ENCODE measurements at places on chromosomes 11 and 22.

DNA sequence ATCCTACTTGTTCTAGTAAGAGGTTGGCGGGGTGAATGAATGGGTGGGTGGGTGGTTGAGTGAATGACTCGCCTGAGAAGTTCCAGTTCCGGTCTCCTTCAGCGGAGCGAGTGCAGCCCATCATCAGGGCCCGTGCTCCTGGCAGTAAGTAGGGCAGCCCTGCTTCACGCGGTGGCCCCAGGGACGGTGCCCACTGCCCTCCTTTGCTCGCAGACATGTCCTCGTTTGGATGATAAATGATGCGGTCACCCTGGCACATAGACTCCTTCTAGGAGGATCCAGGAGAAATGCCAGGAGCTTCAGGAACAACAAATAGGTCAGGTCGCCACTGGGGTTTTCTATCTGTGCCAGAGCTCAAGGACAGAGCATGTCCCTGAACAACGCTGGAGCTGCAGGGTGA is 370.8 kb downstream of the CTTN start:
- DNase-seq, result no peak

- no peak for DNase-seq
These were observed 237.8 kb downstream of the GRIK4 start for GRCh38 chr11:120749395-120749794.

- DNase-seq, result no peak
These were observed 1086.1 kb downstream of the BRD1 start for GRCh38 chr22:48741540-48741939.

GRCh38 chr11:45755281-45755859 is 49.6 kb upstream of the SLC35C1 start:
- DNase-seq, result no peak

DNA sequence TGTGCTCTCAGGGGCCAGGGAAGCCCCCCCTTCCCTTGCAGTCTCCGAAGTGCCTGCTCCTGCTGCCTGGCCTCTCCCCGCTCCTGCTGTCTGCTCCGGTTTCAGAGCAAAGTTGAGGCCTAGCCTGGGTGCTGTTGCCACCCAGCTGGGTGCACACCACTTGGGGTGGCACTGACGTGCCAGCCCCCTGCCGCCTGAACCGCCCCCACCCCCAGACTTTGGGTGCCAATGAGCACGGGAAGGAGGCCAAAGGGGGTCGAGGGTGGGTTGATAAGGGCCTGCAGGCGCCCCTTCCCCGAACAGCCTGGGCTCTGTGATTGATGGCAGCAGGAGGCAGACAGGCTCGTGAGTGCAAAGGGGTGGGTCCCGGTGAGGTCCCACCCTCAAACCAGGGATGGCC is 48.2 kb downstream of the EMSY start:
- no peak for DNase-seq

- DNase-seq, result no peak
These were observed 16.4 kb downstream of the PRCP start for GRCh38 chr11:82883853-82884252.

GRCh38 chr11:2779499-2779980 is 79.7 kb upstream of the KCNQ1OT1 start:
- no peak for DNase-seq

- DNase-seq, result peak; percentile 90
These were observed 561 bp upstream of the PCF11 start for GRCh38 chr11:83156144-83156995.

DNA sequence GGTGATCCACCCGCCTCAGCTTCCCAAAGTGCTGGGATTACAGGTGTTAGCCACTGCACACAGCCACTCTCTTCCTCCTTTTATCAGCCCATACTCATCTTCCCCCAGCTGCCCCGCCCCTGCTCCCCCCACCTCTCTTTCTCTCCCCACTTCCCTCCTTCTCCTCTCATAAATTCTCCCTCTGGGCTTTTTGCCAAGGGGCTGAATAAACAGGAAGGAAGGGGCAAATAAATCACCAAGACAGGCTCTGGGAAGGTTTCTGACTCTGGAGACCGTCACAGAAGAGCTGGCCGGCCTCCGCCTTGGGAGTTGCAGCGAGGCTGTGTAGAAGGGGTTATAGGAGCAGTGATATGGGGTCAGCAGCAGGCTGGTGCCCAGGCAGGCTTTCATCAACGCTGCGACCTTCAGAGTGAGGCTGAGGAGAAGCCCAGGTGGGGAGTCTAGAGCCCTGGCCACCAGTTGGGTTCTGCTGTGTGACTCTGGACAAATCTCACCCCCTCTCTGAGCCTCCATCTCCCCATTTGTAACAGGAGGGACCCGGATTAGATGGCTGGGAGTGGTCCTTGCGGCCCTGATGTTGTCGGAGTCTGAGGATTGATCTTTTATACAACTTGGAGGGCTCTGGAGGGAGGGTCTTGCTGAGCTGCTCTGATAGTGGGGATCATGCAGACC is 62.6 kb upstream of the RASD2 start:
- no peak for DNase-seq

DNA sequence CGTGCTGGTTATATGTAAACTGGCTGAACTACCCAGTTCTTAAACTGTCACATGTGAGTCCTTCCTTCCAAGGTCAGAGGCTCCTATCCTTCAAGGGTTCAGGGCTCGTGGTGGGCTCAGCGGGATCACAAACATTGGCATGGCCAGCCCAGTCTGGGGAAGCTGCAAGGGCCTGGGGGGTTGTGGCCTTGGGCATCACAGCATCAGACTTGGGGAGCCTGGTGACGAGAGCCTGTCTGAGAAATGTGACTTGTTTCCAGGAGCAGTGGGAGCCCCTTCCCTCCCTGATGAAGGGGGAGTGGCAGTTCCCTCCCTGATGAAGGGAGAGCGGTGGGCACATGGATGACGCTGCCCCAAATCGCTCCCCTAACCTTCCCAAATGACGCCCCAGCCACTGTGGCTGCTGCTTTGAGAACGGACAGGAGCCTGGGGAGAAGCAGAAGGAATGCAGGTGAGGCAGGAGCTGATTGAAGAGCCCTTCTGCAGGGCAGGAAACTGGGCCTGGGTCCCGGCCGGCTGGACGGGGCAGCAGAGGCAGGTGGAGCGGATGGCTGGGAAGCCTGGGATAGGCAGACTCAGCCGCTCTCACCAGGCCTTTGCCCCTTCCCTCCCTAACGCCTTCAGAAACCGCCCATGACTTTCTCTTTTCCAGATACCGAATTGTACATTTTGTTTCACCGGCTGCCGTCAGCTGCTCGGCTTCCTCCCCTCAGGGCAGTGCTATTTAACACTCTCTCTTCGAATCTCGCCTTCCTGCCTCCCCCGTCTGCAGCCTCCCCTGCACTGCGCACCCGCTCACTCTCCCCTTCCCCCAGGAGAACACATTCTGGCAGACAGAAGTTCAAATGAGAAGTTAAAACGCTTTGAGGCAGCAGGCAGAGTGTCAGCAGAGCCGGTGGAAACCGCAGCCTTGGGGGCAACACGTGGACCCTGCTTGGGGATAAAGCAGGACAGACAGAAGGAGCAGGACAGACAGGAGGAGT is 1486.7 kb downstream of the BRD1 start:
- no peak for DNase-seq

- DNase-seq, result no peak
These were observed 790.5 kb upstream of the LRRC4C start for GRCh38 chr11:42249956-42250355.

DNA sequence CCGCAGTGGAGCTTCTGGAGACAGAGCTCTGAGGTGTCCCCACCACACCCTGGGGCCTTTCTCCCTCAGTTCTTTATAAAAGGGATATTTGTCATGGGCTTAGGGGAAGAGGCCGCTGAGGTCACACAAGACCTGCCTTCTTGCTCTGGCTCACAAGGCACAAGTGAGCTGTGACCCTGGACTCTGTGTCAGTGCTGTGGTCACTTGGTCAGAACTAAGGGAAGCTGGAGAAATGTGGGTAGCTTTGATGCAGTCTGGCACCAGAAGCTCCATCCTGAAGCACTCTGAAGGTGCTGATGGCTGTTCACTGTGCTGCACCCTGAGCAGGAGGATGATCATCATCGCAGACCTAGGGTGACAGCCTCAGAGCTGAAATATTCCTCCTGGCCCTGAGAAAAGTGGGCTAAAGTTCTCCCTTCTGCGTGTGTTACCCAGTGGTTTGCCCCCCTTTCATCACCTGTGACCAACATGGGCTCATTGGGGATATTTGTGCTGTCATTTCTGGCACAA is 28.1 kb upstream of the VPREB1 start:
- no peak for DNase-seq

- DNase-seq, result no peak
These were observed 13.3 kb downstream of the ASCL2 start for GRCh38 chr11:2256951-2257700.

- no peak for DNase-seq
These were observed 2.4 kb upstream of the TRABD start for GRCh38 chr22:50183141-50183971.

- DNase-seq, result peak; percentile 57
These were observed 20.6 kb downstream of the APOBEC3H start for GRCh38 chr22:39117585-39118191.

- DNase-seq, result no peak
These were observed 42.2 kb downstream of the NUP98 start for GRCh38 chr11:3755151-3755550.

GRCh38 chr11:8768625-8769333 is 86.2 kb downstream of the RPL27A start:
- no peak for DNase-seq

DNA sequence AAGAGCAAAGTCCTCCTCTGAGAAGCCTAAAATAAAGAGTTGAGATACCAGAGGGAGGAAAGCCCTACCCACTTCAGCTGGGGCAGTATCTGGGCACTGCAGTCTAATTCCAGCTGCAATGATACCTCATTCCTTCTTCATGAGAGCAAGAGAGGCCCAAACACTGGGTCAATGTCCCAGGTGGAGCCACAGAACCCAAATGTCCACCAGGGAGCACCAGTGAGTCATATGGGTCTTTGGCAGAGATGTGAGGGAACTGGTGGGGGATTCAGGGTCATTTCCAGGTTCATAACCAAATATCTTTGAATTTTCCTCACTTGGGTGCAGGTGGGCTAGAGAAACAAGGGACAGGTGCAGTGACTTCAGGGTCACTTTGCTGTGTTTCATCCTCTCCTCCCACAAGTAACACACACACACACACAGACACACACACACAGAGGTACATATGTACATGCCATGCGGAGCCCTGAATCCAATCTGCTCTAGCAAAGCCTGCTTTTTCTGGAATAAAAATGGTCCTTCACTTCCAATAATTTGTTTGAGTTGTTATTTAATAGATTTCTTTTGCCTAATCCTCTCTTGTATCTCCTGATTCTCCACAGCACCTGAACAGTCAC is 585.4 kb downstream of the SOX6 start:
- DNase-seq, result no peak
